ENCODE measurements at places on chromosomes 13 and 19.

DNA sequence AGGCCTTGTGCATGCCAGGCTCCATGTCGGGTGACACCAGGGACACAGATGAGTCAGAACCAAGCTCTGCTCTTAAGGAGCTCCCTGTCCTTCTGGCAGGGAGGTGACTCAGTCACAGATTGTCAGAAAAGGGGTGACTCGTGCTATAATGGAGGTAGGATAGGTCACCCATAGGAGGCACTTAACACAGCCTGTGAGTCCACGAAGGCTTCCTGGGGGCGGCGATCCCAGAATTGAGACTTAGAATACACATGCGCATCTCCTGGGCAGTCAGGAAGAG lies 19.6 kb downstream of the FUZ start:
- DNase-seq: no peak

- no peak for DNase-seq
Observed at GRCh38 chr13:51105046-51105445, 6.0 kb downstream of the C13orf42 start.

DNA sequence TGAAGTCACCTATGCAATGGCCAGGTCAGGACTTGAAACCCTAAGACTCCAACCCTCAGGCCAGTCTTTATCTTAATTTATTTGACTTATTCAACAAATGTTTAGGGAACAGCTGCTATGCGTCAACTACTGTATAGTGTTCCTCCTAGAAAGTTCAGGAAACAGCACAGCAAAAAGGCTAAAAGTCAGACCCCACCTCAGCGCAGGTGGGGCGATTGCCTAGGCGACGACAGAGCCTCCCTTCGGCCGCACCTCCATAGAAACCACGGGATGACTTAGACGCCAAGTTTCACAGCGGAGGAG lies 502 bp downstream of the VRK3 start:
- no peak for DNase-seq

- DNase-seq: no peak
Observed at GRCh38 chr13:104404325-104404724, 1338.1 kb upstream of the SLC10A2 start.

DNA sequence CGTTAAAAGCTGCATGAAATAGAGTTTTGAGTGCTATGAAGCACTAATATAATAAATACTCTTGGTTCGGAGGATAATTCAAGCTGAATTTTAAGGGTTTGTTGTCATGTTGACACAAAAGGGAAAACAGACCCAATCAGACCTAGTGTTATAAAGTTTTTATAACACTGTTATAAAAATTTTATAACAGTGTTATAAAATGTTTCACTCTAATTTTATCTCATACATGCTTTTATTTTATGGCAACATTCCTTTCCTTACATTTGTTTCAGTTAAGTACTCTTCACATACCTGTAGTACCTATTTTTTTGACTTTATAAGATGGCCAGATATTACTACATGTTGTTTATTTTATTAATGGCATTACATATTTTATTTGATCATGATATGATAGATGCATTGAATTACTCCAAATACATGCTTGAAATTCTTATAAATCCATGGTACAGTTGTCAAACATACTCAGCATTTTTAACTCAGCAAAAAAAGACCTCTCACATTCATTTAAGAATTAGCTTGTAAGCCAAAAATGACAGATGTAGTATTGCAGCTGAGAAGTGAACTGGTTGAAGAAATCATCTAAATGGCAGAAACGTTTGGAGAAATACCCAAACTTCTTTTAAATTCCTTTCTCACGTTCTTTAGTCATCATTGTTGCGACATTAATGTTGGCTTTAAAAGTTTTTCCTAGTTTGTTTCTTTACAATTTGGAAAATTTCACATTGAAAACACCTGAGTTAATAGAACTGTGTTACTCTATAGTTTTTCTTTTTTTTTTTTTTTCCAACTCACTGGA lies 104.5 kb downstream of the PIBF1 start:
- no peak for DNase-seq

DNA sequence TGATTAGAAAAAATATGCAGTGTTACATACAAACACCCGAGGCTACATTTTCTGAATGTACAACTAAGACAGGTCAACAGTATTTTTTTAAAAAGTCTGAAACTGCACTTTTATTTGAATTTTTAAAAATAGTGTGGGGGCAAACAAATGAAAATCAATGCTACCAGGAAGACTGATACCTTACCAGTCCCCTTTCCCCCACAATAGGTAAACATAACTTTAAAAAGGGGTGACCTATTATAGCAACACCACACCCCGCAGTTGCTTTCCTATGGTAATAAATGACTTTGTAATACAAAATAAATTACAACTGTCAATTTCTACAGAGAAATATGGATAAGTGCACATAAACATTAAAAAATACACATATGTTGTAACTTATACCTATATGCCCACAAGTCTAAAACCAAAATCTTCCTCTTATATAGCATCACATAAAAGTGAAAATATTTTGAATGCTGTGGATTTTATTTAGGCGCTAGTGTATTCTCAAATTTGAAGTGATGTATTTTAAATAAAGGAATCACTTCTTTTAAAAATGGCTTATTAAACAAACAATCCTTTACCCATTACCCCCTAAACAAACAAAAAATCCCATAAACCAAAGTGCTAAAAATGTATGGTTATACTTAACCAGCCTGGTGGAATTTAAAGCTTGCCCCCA lies 63.1 kb downstream of the KCNRG start:
- DNase-seq: no peak

DNA sequence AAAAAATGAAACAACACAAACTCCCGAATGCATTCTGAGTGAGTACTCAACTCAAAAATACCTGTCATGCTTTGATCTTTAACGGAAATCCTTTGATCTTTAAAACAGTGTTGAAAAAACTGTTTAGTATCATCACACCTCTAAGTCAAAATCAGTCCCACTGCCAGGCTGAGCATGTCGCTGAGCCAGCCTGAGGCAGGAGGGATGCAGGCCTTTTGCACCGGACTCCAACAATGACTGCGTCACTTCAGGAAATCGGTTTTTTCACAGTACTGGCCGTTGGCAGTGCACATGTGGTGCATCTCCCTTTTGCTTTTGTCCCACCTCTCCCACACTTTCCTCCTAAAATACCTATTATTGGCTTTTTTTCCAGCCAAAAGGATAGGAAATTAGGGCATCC lies 78.2 kb downstream of the SHISA2 start:
- no peak for DNase-seq

DNA sequence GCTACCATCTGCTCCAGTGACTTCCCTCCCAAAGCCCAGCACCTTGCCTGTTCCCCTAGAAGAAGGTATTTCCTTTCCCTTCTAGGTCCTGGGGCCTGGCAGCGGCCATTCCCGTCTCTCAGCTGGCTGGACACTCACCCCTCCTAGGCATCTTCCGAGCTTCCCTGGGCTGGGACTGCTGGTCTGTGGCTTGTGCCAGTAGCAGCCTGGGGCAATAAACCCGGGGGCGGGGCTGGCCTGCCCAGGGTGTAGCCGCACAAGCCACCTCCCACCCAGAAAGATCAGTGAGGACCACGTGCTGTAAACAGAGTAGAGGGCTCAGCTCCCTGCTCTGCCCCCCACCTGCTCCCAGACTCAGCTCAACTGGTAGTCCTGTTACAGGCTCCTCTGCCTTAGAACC lies 15.0 kb downstream of the LIPE start:
- DNase-seq: no peak

Data from stimulated activated CD8-positive, alpha-beta memory T cell treated with anti-CD3 and anti-CD28 coated beads, Interleukin-2, amount 100 ng/mL, for 1 hour (primary cell).